NCI-H1694 (cell line): ENCODE measurements at places on chromosomes 16 and 17.
A peak's percentile ranks its signal among the peaks of the same experiment; 100 is the strongest.

DNA sequence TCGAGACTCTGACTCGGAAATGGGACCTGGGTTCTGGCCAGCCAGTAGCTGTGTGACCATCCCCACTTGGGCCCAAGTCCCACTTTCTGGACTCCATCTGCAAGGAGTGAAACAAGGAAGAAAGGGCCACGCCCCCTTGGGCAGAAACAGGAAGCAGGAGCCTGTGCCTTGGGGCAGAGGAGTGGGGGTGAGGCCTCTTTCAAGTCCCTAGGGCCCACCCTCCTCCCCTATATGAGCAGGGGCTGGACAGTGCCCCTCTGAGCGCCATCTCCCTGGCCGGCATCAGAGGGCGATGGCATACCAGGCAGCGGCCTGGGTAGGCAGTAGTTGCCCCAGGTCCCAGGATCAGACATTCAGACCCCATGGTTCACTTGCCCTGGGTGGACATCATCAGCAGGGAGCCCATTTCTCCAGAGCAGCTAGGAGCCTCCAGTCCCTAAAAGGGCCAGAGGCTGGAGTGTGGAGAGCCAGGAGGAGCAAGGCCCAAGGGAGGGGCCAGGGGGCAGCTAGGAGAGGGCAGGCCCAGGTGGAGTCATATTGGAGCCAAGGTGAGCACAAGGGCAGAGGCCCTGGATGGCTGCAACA, 7.1 kb downstream of the BCAR1 start:
- DNase-seq: no peak

DNA sequence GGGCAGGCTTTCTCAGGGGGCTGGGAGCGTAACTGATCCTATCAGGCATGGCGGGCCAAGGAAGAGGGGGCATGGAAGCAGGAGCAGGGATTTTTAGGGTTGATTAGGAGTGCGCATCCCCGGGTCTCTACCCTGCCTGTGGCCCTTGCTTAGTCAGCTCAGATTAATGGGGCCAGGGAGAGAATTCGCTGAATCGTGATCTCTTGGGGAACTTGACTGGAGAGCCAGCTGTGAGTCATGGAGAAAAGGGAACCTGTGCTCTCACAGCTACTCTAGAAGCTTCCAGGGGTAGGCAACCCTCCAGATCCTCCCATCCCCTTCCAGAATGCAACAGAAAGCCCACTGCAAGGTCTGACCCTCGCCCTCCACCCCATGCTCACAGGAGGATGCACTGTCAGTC, 3.6 kb downstream of the FOXN1 start:
- no peak for DNase-seq

DNA sequence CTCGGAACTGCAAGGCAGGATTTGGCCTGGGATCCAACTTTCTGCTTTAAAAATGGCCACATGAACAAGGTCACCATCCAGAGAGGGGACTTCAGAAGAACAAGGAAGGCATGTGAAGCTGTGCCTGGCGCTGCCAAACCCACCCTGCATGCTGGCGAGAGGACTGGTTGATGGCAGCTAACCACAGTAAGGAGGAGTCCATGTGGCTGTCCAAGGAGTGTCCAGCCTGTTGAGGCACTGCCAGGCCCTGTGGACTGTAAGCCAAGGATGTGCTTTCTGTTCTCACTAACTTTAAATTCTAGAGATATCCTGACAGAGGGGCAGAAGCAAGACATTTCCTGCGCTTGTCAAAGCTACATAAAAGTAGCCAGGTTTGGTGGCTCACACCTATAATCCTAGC, 40.4 kb downstream of the CDK5R1 start:
- no peak for DNase-seq

- DNase-seq: no peak
Measured at GRCh38 chr16:86150641-86151238, 251.8 kb downstream of the IRF8 start.

DNA sequence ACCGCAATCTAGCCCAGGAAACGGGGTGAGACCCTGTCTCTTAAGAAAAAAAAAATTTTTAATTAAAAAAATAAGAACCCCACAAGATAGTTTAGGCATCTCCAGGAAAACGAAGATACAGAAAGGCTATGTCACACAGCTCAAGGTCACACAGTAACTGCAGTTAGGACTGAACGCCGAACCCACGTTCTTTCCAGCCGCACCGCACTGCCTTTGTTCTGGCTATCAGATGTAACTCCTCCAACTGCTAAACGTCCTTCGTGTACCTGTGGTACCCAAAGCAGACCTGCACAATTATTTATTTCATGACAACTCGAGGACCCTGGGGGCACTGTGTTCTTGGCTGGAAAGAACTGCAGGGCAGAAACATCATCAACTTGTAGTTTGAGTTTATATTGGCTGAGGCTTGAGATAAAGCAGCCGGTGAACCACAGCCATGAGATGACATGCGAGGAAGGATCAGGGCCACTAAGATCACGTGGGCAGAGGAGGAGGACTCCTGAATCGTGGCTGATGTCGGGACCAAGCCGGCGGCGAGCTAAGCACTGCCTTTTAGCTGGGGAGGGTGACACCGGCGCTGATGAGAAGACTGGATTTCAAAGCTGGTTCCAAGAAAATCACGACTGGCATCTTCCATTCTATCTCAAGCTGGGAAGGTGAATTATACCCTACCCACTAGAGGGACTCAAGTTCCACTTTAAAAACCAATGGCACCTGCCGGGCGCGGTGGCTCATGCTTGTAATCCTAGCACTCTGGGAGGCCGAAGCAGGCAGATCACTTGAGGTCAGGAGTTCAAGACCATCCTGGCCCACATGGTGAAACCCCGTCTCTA, 20.7 kb upstream of the MNT start:
- peak; percentile 49 for DNase-seq

- DNase-seq: no peak
Measured at GRCh38 chr16:337975-338575, 14.4 kb downstream of the AXIN1 start.

DNA sequence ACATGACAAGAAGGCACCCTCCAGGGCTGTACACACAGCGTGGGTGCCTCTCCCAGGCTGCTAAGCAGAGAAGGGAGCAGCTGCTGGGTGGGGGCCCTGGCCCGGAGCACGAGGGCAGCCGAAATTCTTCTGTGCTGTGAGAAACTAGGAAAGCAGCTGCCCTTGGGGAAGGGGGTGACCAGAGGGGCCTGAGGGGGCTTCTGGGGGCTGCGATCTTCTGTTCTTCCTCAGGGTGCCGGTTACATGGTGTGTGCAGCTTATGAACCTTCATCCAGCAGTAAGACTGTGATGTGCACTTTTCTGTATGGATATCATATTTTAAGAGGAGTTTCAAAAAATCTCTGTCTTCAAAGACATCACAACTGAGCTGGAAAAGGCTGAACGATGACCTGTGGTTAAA, 43.2 kb upstream of the METRNL start:
- no peak for DNase-seq
